OCI-M1 (cell line): ENCODE measurements at places on chromosomes 3 and 15.

- peak; percentile 60 for DNase-seq
Observed at GRCh38 chr3:2856138-2857133, 253.7 kb downstream of the IL5RA start.

DNA sequence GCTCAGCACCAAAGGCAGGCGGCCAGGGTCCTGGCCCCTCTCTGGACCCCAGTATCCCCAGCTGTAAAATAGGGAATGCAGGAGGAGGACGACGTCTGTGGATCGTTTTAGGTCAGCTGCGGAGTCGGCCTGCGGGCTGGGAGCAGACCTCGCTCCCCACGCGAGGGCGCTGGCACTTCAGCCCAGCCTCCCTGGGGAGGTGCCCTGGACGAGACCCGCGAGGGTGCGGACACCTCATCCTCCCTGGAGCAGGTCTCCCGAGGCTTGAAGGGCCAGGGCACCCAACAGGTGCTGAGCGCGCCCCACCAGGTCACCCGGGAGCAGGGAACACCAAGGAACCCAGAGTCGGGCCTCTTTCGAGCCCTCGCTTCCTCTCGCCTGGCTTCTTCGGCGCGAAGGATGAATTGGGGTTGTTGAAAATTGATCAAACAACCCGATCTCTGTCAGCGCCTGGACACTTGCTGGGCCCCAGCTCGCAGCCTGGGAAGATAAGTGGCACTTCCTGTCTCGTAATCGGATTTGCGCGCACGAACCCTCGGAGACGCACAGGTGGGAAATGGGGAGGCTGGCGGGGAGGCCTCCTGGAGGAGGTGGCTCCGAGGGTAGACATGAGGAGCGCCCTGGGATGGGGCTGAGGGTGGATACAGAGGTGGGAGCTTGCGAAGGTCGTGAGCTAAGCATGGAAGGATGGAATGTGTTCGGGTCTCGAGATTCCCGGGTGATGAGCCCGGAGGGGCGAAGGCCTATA, 588 bp upstream of the VIPR1 start:
- peak; percentile 26 for DNase-seq

GRCh38 chr15:43776101-43776717, 557 bp downstream of the ELL3 start:
- DNase-seq: no peak

DNA sequence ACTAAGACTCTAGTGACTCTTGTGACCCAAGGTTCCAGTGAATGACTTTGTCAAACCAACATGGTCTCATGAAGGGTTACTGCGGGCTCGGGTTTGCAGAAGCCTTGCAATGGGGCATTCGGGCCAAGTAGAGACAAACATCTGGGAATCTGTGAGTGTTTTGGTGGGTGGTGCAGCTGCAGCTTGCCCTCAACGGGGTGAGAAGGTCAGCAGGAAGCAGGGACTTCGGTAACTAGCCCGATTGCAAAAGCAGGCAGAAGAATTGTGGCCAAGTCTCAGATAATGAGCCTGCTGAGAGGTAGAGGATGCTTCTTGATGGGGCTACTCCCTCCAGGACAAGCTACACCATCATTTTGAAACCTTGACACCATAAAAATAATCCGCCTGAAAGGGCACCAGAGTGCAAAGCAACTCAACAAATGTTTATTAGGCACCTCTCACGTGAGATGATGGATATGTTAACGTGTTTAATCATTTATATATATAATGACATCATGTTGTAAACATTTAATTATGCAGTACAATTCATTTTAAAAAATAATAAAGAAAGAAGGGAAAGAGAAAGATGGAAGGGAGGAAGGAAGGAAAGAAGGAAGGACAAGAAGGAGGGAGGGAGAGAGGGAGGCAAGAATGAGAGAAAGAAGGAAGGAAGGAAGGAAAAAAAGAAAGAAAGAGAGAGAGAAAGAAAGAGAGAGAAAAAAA, 263.9 kb upstream of the IGF1R start:
- no peak for DNase-seq

DNA sequence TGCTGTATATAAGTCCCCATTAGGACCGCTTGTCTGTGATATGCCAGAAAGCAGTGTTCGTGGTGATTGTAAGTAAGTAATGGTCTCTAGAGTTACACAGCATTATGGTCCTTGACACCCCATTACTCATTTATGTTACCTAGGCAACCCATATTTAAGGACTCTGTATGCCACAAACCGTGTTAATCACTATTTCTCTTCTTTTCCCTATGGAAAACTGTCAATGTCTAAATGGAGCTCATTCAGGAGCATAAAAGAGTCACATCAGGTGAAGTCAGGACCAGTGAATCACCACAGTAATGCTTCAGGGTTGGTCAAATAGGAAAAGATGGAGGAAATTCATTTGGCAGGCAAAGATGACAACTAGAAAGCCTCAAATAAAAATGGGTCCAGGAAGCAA, 146.6 kb upstream of the PEX5L start:
- DNase-seq: no peak

DNA sequence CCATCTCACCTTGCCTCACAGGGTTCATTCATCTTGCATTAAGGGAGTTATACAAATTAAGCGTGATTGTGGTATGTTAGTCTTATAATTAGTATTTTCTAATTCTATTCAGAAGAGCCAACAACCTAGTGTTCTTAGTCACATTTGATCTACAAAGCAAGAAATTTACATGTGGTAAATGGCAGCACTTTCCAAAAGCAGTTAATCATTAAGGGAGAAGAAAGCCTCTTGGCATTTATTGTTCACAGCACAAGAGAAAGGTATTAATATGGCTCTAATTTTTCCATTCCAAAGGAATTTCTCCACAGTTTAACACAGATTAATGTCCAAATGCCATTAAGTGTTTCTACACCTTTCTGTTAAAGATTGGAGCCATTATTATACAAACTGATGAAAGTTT, 1077.1 kb downstream of the ZPLD1 start:
- no peak for DNase-seq

DNA sequence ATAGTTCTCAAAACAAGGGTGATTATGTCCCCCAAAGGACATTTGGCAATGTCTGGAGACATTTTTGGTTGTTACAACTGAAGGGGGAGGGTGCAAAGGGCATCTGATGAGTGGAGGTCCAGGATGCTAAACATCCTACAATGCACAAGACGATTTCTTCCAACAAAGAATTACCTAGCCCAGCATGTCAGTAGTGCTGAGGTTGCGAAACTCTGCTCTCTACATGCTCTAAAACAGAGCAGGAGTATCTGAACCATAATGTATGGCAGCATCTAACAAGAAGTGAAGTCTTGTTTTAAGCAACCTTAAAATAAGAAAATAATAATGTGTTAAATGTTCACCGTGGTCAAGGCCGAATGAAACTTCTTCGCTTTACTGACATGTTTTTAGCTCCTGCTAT, 7.0 kb downstream of the GYG1 start:
- DNase-seq: no peak

GRCh38 chr3:134249935-134250716, 533 bp downstream of the RYK start:
- DNase-seq: peak; percentile 73

DNA sequence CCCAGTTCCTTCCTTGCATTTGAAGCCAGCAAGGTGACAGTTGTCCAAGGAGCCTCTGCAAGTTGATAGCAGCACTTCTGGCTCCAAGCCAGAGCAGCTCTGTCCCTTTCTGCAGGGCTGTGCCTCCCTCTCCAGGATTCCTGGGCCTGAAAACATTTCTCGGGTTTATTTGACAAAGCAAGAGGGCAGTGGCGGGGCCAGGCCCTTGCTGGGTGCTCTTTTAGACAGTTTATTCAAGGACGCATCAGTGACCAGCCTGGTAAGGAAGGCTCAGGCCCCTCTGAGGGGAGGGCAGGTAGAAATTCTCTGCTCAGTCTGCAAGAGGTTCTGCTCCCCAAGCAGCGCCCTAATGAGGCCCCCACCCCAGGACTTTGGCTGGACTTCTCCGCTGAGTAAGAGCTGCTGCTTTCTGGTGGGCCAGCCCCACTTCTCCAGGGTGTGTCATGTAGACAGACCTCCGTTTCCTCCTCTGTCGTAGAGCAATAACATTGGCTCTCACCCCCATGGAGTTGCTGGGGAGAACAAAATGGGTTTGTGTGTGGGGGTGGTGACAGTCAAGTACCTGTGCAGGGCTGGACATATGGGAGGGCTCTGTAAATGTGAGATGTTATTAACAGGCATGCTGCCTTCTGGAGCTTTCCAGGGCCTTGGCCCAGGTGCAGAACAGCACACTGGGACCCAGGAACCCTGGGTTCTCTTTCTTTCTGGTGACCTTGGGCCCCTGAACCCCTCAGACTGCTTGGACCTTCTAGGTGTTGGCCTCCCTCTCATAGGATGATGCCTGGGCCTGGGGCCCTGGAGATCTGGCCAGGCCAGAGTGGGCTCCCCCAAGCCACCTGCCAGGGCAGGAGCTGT, 146.2 kb upstream of the TLE3 start:
- peak; percentile 6 for DNase-seq

DNA sequence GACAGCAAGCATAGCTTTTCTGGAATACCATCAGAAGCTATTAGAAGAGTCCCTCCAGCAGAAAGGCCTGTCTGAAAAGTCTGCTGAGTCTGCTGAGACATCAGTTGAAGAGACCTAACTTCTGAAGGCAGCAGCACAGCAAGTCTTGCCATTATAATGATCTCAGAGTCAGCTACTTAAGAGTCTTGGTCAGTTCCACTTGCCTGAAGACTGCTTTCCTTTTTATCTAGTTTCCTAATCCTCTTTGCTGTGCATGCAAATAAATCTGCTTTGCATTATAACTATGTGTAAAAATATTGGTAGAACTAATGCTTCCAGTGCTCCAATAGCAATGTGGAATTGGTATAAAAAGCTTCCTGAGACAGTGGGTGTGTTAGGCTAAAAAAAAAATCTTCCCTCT, 34.9 kb upstream of the CPOX start:
- no peak for DNase-seq

- no peak for DNase-seq
Observed at GRCh38 chr3:9730657-9731205, 804 bp upstream of the BRPF1 start.

- no peak for DNase-seq
Observed at GRCh38 chr3:132265488-132265887, 51.7 kb upstream of the ACP3 start.
